Daoy (cell line): ENCODE measurements at places on chromosomes 16 and 17.

- DNase-seq = no peak
Observed at GRCh38 chr16:68414581-68414980, 33.7 kb downstream of the SMPD3 start.

- no peak for DNase-seq
Observed at GRCh38 chr17:44647736-44648135, 8.5 kb upstream of the MEIOC start.

GRCh38 chr17:10200016-10200415 lies 1.6 kb upstream of the GAS7 start:
- DNase-seq = no peak

DNA sequence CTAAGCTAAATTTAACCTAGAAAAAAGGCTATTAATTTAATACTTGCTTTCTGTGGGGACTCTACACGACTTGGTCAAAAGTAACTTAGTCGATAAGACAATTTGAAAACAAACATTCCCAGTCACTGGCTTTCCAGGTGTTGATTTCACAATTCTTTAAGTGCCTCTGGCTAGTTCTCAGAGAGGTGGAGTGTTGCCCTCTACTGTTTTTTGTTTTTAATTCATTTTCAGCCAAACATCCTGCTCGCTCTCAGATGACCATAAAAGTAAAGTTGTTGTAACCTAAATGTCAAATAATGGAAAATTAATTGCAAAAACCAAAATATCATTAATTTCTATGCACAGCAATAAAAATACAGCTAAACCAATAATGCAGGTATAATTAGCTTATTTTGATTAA lies 107.1 kb downstream of the MYO1D start:
- DNase-seq = no peak

GRCh38 chr17:80575057-80575875 lies 30.6 kb downstream of the RPTOR start:
- peak; percentile 89 for DNase-seq

- peak; percentile 96 for DNase-seq
Observed at GRCh38 chr17:47267354-47267828, 13.8 kb downstream of the ITGB3 start.

- peak; percentile 30 for DNase-seq
Observed at GRCh38 chr17:3826191-3826590, 19.9 kb downstream of the NCBP3 start.

GRCh38 chr17:76893623-76894334 lies 25.6 kb downstream of the MGAT5B start:
- DNase-seq = no peak

DNA sequence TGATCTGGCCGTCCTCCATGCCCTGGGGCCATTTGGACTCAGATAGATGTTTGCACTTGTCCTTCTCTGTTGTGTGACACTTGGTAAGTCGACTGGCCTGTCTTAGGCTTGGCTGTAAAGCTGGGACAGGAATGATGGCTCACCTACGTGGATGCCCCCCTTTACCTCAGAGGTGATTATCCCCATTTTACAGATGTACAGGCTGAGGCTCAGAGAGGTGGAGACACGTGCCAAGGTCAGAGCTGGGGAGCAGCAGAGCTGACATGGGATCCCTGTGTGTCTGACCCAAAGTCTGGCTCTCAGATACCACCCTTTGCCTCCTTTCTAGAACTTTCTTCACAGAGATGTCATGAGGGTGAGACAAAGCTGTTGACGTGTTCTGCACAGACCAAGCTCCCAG lies 71.3 kb upstream of the CIBAR2 start:
- no peak for DNase-seq

GRCh38 chr17:36608280-36608679 lies 6.9 kb downstream of the MRM1 start:
- DNase-seq = no peak

- DNase-seq = no peak
Observed at GRCh38 chr17:69064001-69064400, 3.3 kb upstream of the ABCA9 start.

- DNase-seq = peak; percentile 34
Observed at GRCh38 chr17:39979893-39980350, 685 bp upstream of the PSMD3 start.

GRCh38 chr16:31678649-31679325 lies 151.1 kb downstream of the AHSP start:
- no peak for DNase-seq

DNA sequence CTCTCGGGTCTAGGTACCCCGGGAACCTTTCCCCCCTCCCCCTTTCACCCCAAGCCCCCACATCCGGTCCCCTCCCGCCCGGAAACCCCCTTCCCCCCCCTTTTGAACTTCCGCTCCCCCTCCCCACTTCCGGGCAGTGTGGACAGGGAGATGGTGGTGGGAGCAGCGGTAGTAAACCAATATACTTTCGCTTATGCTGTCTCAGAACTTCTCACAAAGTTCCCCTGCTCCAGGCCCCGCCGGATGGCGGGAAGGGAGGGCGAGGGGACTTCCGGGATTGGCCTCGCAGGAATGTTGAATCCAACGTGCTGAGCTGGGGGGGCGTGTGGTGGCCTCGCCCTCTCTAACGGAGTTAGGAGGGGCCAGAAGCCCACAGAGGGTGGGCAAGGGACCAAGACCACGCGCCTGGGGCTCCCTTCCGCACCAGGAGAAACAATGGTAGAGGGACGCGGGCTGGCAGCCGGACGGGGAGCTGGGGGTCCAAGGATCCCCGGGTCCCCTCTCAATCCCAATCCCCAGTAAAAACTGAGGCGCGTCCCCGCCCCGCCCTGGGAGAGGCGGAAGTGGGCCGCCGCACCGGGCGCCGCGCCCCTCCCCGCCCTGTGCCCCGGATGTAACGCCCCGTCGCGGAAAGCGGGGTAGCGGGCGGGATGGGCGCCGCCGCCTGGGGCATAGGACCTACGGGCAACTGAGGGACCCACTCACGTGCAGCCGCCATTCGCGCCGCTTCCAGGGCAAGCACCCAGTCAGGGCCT lies 742 bp downstream of the PFN1 start:
- DNase-seq = peak; percentile 72

DNA sequence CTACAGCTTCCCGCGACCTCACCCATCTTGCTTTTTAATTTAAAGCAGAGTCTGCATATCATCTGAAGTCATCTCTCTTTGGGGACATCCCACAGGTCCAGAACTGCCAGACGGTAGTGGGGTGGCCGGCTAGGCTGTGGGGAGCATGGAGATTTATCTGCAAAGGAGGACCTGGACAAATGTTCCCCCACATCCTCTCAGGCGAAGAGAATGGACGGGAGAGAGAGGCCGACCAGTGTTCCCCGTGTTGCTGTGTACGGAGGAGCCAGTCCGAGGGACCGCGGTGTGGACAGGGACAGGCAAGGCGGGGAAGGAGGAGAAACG lies 665 bp upstream of the MT1M start:
- DNase-seq = no peak

DNA sequence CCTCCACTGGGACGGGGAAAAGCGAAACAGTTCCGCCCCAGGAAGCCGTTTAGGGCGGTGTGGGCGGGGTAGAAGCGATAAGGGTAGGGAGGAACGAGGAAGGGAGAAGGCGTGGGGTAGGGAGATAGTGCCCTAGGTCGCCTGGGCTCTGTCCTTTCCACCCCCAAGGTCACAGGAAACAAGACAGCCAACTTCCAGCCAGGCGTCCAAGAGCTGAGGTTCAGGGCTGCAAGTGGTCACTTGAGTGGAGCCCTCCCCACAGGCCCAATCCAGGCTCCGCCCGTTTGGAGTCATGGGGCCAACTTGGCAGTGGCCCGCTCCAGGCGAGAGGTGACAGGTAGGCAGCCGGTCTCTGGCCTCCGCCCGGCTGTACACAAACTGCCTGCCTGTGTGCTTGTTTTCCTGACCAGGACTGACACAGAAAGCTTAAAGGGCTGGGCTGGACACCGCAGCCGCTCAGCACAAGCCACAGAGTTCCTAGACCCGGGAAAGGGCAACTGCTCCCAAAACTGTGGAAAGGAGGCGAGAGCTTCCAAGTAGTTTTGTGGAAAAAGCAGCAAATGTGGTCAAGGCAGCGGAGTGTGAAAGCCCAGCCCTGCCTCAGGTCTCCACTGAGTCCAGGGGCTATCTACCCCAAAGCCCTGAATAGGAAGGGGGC lies at the start of gene RILP:
RILP (minus strand) TSS at position 23 of the 658 bp plus-strand sequence. CDS start 62 bp downstream, outside the sequence.
- DNase-seq = peak; percentile 76

GRCh38 chr16:49620158-49620868 lies 235.6 kb downstream of the ZNF423 start:
- DNase-seq = peak; percentile 91
